ENCODE measurements at places on chromosomes 4 and X. TPM values are rescaled to one million over a fixed set of nuclear protein-coding genes. Genes with fewer than 3 reads are reported as not detected.

ADH1A gene
- total RNA-seq, result 0.80 TPM

SMIM10 gene
- total RNA-seq, result 6.3 TPM

FAM47E gene
- total RNA-seq, result 9.8 TPM

STBD1 gene
- 34.3 TPM for total RNA-seq

CDX4 gene
- total RNA-seq, result not detected

NEIL3 gene
- 0.76 TPM for total RNA-seq
